ENCODE measurements at places on chromosomes 1 and 21. TPM values are rescaled to one million over a fixed set of nuclear protein-coding genes. Genes with fewer than 3 reads are reported as not detected.

Gene BARHL2
- total RNA-seq: not detected

Gene FCGR2B
- total RNA-seq: 6.0 TPM

Gene SLAMF1
- total RNA-seq: not detected

Gene HES4
- 28.5 TPM for total RNA-seq

Gene MX2
- 10.1 TPM for total RNA-seq

Gene PLA2G2D
- not detected for total RNA-seq

Gene ITLN2
- total RNA-seq: not detected

Gene RHBDL2
- not detected for total RNA-seq

Data from heart right ventricle (tissue), 16 donors.